ENCODE measurements at places on chromosomes 4 and X. TPM values are rescaled to one million over a fixed set of nuclear protein-coding genes. Genes with fewer than 3 reads are reported as not detected.

- no peak for DNase-seq
Measured at GRCh38 chr4:165355900-165356300, 22.9 kb upstream of the CPE start.

- DNase-seq: peak; percentile 31
Measured at GRCh38 chr4:76251441-76252270, at the start of gene FAM47E. Gene FAM47E, plus strand, starts transcription at chr4:76251721. Its CDS starts 26 bp downstream, at chr4:76251747.

- no peak for DNase-seq
Measured at GRCh38 chr4:82820689-82821088, 22.1 kb upstream of the SCD5 start.

GRCh38 chrX:99800016-99800415 lies 610.1 kb downstream of the PCDH19 start:
- DNase-seq: no peak

GRCh38 chrX:41085878-41086626 lies 807 bp downstream of the USP9X start:
- DNase-seq: peak; percentile 36

DNA sequence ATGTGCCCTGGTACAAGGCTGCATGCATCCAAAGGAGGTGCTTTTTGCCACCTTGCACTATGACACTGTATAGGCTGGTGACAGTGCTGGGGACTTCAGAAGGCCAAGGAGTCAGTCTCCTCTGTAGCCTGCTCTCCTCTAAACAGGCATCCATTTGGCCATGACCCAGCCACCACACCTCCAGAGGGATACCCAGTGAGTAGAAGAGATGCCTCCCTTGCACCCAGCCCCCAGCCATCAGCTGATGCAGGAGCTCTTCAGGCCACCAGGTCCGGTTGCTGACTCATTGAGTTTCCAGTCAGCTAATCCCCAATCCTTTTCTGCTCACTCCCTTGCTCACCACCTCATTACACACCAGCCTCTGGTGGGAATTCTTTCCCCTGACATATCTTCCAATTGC lies 99.8 kb downstream of the PJA1 start:
- no peak for DNase-seq

DNA sequence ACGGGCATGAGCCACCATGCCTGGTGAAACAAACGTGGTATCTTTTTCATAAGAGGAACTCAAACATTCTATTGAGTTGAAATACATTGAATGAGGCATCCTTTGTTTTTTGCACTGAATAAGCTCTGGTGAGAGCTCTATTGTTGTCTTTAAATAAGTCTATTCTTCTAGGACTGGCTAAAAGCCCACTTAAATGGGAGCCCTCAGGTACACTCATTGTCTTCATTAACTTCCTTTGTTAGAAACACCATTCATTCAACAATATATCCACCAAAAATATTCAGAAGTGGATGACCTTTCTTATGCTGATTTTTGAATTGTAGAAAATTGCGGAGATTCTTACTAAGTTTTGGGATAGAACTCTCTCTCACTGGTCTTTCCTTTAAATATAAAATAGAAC lies 568.0 kb downstream of the IL1RAPL1 start:
- no peak for DNase-seq

DNA sequence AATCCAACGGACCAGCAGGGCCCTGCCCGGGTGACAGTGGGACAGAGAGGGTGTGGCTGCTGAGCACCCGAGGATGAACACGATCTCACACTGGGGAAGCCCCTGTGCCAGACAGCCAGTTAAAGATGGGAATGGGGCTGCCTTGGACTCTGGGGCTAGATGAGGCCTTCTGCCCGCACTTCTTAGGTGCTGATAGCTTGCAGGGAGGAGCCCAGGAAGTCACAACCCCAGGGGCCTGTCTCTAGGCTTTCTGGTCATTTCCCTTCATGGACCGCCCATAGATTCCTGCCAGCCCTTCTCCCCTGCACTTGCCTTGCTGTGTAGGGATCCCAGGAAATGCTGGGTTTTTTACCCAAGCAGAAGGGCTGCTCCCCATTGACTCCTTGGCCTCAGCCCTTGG lies 6.2 kb downstream of the ZNF275 start:
- no peak for DNase-seq

DNA sequence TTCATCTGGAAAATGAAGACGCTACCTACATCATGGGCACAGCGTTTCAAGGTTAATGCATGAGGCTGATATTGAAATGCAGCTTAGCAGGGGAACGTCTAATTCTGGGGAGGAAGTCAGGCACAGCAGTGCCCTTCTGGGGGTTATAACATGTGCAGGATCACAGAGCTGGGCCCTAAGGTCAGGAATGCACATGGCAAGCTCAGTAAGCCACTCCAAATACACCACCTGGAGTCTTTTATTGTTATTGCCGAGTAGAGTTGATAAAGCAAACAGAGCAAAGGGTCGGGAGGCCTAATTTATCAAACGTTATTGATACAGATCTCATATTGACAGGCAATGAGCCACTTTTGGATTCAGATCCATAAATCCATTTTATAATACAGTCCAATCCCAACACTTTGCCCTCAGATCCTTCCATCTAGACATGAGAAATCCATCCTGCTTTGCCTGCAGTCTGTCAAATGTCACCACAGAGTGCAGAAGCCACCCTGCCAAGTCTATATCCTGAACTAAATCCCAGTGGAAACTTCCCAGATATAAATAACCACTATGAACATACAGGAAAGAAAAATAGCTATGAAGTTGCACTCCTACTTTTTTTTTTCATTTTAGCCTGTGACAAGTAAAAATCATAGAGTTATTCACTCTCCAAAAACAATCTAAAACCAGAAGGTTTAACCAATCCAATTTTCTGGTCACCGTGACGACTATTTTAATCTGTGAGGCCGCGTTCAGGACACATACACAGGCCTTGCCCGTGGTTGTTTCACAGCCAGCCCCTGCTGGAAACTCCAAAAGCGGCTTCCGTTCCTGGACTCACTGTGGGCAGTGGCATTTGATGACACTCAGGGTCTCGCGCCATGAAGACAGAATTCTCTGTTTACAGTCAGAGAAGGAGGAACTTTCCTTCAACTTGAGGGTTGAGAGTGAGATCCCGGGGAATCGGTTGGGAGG lies 335.4 kb downstream of the DHX15 start:
- DNase-seq: no peak

- DNase-seq: no peak
Measured at GRCh38 chr4:89598602-89599001, 238.4 kb downstream of the SNCA start.

DNA sequence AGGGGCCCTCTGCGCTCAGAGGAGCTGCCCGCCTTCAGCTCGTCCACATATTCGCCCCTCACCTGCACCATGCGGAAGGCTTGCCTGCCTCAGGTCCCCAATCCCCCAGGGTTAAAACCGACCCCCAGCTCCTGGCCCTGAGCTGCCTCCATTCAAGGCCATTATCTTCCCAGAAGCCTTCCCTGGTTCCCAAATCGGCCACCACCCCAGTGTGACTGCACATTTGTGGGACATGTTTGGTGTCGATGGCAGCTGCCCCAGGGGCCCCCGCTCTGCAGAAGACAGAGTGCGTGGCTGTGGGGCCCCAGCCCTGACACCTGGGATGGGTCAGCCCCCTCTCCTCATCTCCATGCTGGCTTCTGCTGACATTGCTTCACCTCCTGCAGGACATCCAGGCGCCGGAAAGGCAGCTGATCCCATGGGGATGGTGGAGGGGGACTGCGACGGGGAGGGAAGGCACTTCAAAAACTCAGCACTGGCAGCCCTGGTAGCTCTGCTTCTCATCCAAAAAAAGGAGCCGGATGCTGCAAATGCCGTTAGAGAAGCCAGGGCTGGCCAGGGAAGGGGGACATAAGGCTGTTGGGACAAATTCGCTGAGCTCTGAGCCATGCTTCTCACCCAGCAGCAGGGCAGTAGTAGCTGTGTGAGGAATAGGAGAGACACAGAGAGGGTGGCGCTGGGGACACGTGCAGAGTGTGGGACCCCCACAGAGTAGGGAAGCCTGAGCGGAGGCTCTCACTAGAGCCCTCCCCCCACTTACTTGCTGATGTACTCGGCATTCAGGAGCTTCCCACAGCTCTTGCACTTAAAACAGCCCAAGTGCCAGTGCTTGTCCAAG lies 78.5 kb downstream of the ABLIM2 start:
- no peak for DNase-seq

GRCh38 chr4:100022792-100023222 lies 72.7 kb upstream of the H2AZ1 start:
- DNase-seq: no peak

GRCh38 chr4:56531823-56532222 lies 26.2 kb downstream of the ARL9 start:
- no peak for DNase-seq

DNA sequence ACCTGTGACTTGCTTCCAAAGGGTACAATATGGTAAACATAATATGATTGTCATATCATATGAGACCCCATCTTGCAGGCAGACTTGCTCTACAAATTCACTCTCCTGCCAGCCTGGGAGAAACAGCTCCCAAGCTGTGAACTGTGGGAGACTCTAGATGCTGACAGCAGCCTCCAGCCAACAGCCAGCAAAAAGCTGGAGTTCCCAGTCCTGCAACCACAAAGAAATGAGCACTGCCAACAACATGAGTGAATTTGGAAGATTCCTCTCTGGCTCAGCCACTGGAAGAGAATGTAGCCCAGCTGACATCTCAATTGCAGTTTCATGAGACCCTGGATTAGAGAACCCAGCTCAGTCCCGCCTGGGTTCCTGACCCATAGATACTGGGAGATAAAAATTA lies 145.4 kb downstream of the QDPR start:
- no peak for DNase-seq

Gene CT45A2
- not detected for polyA plus RNA-seq

Gene ARL9
- polyA plus RNA-seq: 0.62 TPM

Gene RCHY1
- polyA plus RNA-seq: 48.8 TPM

Gene GPRASP1
- polyA plus RNA-seq: 11.5 TPM

Gene PAGE3
- not detected for polyA plus RNA-seq

Gene FSTL5
- polyA plus RNA-seq: 3.0 TPM

Gene KDR
- polyA plus RNA-seq: 63.4 TPM

Gene CCDC160
- 11.5 TPM for polyA plus RNA-seq

Gene UGT2B10
- 0.49 TPM for polyA plus RNA-seq

Gene FGFBP1
- polyA plus RNA-seq: 0.18 TPM

Gene GLUD2
- 4.6 TPM for polyA plus RNA-seq

All from left renal cortex interstitium (tissue), 4 donors.